A172 (cell line): ENCODE measurements at places on chromosomes 1 and 21.

- no peak for DNase-seq
Observed at GRCh38 chr1:61081686-61082310, 563 bp upstream of the NFIA start.

DNA sequence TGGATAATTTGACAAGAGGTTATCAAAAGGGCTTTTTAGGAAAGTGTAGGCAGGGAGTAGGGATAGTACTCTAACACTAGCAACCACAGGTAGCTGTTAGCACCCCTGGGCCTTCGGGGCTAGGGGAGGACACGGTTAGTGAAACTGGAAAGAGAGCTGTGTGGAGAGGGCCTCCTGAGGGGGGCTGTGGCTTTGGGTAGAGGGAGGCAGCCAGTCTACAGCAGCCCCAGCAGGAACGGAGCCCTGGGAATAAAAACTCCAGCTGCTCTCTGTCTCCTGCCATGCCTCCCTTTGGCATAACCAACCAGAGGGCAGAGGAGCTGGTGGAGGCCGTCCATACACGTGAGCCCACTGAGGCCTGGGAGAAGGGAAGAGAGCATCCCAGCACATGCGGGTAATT, 223.2 kb downstream of the FOXD2 start:
- DNase-seq = no peak

DNA sequence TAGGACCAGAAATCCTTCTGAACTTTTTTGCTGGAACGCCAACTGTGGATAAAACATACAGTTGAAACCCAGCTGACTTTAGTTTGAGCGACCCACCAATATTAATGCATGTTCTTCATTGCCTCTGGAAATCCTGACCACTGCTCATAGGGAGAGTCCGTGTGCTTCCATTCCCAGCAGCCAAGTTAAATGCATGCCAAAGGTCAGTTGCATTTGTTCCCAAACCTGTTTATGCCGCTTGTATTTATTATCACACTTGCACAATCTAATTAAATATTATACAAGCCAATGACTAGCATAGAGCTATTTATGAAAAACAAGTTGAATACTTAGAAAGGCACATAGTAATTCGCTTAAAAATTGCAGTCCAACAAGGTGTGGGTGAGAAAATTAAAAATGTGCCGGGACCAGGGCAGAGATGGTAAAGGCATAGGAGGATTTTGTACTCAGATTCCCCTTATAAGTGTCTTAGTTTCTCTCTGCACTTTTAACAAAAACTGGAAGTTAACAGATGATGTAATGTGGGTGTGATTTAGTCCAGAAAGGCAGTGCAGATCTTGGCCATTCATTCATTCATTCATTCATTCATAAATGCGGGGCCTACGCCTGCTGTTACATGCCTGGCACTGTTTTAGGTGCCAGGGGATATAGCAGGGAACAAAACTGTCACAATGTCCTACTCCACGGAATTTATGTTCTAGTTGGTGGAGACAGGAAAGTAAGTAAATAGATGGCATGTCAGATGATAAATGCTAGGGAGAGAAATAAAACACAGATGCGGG, 99.7 kb downstream of the PRDM2 start:
- no peak for DNase-seq

GRCh38 chr1:219398815-219399396, 214.0 kb downstream of the ZC3H11B start:
- DNase-seq = no peak

DNA sequence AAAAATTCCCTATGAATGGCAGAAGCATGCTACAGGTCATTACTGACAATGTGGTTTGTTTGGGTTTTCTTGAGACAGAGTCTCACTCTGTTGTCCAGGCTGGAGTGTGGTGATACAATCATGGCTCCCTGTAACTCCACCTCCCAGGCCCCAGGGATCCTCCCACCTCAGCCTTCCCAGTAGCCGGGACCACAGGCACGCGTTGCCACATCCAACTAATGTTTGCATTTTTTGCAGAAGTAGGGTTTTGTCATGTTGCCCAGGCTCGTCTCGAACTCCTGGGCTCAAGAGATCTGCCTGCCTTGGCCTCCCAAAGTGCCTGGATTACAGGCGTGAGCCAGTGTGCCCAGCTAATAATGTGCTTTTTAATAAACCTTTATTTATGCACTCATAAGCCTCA, 259.1 kb downstream of the NFIA start:
- no peak for DNase-seq

- DNase-seq = no peak
Observed at GRCh38 chr1:26020330-26020768, 1.2 kb upstream of the EXTL1 start.

GRCh38 chr1:73839922-73840321, 358.1 kb downstream of the LRRIQ3 start:
- DNase-seq = no peak
